ENCODE measurements at places on chromosomes 1 and 21.

GRCh38 chr1:20322081-20322824 lies 31.6 kb downstream of the VWA5B1 start:
- DNase-seq = no peak

- no peak for DNase-seq
Measured at GRCh38 chr1:176795929-176796328, 333.0 kb downstream of the PAPPA2 start.

- no peak for DNase-seq
Measured at GRCh38 chr1:226708342-226708780, 30.7 kb downstream of the ITPKB start.

DNA sequence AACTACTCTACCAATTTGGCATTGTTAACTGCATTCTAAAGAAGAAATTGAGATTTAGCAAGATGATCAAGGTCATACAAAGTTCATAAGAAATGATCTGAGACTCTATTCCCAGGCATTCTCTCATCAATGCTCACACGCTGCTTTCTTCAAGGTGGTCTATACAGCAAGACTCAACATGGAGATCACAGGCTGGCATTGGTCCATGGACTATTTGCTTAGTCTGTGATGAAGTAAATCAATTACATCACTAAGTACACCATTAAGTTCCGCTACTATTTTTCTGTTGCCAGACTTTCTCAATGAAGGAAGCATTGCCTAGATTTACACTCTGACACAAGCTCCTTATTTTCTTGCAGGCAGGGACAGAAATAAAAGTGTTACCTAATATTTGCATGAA lies 51.9 kb upstream of the CYP2J2 start:
- DNase-seq = no peak

DNA sequence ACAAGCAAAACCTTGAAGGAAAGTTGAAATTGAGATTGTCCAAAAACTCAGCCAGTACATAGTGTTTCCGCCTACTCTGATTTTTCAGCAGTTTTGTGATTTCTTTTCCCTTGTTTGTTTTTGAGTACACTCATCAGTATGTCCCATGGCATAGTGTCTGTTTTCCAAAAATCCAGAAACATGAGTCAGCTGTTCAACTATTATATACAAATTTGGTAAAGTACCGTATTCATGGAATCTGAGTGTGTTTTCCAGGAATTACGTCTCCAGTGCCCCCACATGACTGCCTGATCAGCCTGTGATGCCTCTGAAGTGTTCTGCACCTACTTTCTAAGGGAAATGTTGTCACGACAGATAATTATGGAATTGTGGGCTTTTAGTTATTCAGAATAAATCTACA lies 186.8 kb downstream of the LTN1 start:
- no peak for DNase-seq

DNA sequence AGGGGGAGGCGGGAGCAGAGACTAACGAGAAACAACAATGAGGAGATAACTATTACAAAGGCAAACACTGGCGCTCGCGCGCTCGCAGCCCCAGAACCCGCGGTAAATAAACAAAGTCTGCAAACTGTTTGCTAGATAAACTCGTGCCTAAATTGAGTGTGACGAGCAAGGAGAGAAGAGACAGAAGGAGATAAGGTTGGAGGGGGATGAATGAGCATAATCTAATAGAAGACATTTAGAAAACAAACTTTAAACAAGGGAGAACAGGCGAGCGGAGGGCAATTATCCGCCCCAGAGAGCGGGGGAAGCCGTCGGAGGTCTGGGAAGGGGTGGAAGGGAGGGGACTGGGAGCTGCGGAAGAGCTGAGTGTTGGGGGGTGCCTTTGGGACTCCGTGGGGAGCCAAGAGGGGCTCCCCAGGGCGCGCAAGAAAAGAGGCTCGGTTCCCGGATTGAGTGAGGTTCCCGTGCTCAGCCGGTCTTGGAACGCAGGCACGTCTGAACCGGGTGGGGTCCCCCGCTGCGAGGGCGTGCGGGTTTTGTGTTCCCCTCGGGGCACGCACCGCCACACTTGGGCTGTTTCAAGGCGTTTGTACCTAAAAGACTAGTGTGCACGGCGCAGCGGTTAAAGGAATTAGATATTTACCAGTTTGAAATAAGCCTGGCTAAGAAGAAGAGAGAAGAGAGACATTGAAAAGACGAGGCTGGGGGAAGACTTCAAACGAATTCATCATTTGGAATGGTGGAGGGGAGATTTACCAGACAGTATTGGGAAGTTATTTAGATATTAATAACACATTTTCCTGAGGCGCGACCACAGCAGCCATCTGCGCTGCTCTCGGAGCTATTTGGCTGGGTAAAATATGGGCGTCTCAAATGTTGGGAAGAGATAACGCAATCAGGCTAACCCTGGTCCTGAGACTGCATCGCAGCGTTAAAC lies 10.6 kb downstream of the PAX7 start:
- no peak for DNase-seq

GRCh38 chr1:193242000-193242399 lies 55.6 kb upstream of the B3GALT2 start:
- DNase-seq = no peak

GRCh38 chr1:51989582-51990477 lies 670 bp downstream of the RAB3B start:
- peak; percentile 60 for DNase-seq

GRCh38 chr1:11262171-11263049 lies at the start of gene MTOR:
TSS of gene MTOR (minus strand) at chr1:11262551. CDS start at chr1:11259409, 3,142 bp downstream.
- DNase-seq = peak; percentile 97

DNA sequence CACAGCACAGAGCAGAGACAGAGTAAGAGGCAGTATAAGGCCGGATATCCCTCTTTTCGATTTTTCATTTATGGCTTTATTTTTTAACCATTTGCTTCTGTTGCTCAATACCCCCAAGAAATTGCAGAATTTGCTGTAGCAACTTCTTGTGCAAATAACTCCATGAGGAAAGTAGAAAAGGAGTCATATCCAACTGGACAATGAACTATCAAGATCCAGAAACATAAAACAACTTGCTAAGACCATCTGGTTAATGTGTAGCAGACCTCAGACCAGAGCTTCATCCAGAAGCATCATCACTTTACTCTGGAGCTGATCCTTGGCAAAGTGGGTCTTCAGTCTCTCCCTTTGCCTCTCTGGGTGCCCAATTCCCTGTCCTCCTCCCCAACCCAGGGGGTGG lies 45.9 kb downstream of the ZNF697 start:
- DNase-seq = no peak

DNA sequence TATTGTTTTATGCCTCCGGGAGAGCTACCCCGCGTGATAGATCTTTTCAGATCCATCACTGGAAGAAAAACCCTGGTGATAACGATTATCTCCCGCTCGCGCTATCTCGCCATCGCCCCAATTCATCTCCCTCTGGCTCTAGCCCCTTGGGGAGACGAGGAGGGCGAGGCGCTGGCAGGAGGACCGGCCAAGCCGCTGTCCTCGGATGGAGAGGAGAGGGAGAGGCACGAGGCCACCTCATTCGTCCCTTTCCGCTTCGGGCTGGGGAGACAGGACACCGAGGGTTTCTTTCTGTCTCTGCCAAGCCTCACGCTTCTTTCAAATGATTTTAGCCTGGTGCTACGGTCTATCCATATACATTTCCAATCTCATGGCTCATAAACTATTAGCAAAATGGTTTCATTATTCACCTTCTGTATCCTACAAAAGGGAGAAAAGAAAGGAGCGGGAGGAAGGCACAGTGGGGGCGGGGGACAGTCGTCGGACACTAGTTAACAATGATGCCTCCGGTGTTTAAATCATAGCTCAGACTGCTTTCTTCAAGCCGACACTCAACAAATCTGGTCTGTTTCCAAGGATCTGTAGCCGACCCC lies 415.0 kb upstream of the ESRRG start:
- no peak for DNase-seq

DNA sequence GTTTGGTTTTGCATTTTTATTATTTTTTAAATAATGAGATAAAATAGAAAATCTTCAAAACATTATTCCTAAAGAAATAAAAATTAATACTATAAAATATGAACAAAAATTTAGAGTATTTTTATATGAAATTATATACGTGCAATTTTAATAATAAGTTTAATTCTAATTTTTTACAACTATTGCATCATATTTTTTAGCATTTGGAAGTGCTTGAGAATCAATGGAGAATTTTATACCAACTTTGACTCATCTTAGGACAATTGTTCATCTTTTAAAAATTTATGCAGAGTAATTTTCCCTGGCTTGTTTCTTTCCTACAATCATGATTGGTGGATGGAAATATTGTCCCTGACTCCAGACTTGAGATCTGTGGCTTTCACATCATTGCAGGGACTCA lies 362.5 kb downstream of the MRPL39 start:
- no peak for DNase-seq

DNA sequence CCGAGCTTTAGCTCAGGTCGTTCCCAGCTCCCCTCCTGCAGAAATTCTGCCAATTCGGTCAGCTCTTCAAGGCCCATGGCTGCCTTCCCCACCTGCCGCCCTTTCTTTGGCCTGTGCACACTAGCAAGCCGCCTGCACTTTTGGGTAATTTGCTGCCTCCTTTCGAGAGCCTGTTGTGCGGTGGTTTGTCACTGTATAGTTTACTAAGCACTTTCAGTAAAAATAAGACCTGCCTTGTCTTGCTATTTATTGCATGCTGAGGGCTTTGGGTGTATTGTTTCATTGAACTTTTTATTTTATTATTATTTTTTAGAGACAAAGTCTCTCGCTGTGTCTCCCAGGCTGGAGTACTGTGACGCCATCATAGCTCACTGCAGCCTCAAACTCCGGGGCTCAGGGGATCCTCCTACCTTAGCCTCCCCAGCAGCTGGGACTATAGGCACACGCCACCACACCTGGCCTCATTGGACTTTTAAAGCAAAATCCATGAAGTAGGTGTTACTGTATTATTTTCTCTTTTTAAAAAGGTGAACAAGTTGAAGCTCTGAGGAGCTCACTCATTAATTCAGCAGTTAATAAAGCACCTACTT lies 1.1 kb upstream of the FABP3 start:
- DNase-seq = no peak

- no peak for DNase-seq
Measured at GRCh38 chr1:52633291-52633754, 355 bp downstream of the SHISAL2A start.

DNA sequence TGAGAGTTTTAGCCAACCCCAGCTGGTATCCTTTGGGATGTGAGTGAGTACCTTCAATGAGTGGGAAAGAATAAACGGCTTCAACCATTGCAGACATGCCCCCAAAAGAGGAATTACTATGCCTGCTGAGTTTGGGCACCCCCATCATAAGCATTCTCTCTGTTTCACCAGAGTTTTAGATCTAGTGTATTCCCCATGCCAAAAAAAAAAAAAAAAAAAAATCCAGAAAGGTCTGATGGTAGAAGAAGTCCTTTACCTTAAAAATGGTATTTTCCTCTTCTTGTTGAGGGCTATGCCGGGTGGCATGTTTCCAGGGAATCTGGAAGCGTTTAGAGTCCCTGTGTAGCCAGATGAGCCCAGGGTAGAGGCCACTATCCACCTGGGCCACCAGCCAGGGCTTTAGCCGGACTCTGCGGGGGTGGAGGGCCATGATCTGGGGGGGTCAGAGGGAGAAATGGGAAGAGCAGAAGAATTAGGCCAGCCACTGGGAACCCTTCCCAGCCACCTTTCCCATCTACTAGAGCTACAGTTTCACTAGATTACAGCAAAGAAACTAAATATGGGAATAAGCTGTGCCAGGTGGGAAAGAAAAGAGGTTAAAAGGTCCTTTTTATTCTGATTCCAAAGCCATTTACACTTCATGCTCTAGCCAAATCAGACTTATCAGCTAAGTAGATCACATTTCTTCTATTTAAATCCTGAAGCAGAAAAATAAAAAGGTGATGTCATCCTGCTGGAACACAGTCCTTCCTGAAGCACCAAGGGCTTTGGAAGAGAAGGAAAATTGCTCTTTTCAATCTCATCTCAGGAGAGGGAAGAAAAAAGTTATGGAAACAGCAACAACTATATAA lies 4.7 kb downstream of the IRF6 start:
- no peak for DNase-seq

DNA sequence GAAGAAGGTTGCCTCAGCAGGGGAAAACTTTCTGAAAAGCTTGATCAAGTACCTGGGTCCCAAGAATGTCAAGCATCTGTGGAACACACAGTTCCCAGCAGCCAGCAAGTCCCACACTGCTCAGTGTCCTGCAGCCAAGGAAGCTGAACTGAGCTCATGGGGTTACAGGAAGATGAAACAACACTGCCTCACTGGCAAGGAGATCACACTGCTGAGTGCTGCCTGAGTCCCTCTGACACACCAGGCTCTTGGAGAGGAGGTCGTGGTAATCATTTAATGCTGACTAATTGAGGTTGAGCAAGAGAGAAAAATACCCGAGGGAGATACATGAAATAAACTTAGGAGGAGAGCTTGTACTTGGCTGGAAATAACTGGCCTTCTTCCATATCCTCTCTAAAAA lies 75.2 kb downstream of the MPZL1 start:
- DNase-seq = no peak
